ENCODE measurements at places on chromosomes 11 and 22.
A peak's percentile ranks its signal among the peaks of the same experiment; 100 is the strongest.

DNA sequence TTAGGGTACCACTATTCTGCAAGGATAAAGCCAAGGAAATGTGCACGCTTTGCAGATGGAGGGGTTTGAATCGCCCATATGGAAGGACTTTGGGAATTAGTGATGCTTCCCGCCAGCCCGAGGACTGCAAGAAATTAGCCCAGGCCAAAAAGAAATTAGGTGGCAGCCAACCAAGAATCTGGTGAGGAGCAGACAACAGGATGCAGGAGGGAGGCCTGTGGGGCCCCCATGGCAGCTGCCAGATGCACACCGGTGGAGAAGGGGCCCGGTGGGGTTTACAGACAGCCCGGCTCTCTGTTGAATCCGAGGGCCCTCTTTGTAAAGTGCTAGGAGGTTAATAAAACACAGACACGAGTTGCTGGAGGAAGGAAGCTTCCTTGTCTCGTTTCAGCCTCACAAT lies 73.5 kb downstream of the TIMP3 start:
- no peak overlapping the region for H3K27ac ChIP-seq
- no peaks in the 10 kb centered on the region for H3K4me1 ChIP-seq
- H3K4me3 ChIP-seq: no peak overlapping the region

DNA sequence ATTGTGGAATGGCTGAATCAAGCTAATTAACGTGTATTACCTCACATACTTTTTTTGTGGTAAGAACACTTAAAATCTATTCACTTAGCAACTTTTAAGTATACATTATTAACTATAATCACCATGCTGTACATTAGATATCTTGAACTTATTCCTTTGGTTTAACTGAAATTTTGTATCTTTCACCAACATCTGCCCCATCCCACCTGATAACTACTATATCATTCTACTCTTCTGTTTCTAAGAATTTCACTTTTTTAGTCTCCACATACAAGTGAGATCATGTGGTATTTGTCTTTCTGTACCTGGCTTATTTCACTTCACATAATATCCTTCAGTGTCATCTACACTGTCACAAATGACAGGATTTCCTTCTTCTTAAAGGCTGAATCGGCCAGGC lies 17.1 kb upstream of the VWA5A start:
- H3K4me3 ChIP-seq: no peak overlapping the region
- no peak overlapping the region for H3K27ac ChIP-seq
- no peaks in the 10 kb centered on the region for H3K36me3 ChIP-seq
- no peaks in the 10 kb centered on the region for H3K4me1 ChIP-seq

- H3K4me1 ChIP-seq: peaks cover 35% of the 10 kb centered on the region
- peak overlapping the region; percentile 77 for H3K4me3 ChIP-seq
- H3K27ac ChIP-seq: peak overlapping the region; percentile 79
- H3K36me3 ChIP-seq: peaks cover 17% of the 10 kb centered on the region
Observed at GRCh38 chr22:50548040-50548920, 2.6 kb downstream of the KLHDC7B start.

DNA sequence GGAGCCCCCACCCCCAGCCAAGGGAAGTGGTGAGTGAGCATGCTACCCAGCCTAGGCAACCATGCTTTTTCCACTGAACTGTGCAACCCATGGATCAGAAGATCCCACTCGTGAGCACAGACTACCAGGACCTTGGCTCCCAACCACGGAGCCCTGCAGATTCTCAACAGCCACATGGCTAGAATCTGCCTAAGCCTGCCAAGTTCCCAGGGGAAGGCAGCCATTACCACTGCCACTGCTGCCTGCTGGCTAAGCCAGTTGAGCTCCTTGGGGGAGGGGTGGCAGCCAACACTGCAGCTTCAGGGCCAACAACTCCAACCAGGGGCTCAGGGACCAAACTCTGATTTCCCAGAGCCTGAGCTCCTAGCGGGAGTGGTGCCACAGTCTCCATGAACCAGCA lies 195.8 kb downstream of the DLG2 start:
- no peaks in the 10 kb centered on the region for H3K27me3 ChIP-seq
- H3K36me3 ChIP-seq: no peaks in the 10 kb centered on the region
- H3K27ac ChIP-seq: no peak overlapping the region
- no peak for DNase-seq
- no peak overlapping the region for H3K4me3 ChIP-seq
- H3K4me1 ChIP-seq: no peaks in the 10 kb centered on the region

DNA sequence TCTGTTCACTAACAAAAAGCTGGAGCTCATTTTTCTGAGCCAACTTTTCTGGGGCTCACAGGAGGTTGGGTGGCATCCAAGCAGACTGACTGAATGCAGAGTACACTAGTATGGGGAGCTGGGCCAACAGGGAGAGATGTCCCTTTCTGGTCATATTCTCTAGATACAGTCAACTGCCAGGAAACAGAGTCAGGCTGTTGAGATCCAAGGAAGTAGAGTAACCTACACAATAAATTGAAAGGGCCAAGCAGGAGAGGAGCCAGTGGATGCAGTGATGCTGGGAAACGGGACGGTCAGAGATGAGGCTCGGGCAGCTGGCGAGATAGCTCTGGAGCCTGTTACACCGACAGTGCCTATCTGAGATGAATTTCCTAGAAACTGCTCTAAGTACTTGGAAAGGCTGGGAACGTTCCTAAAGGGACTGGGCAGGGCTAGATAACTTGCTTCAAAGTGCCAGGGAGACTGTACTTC lies 71.1 kb downstream of the LARGE2 start:
- H3K27me3 ChIP-seq: no peaks in the 10 kb centered on the region
- peaks cover 1% of the 10 kb centered on the region for H3K36me3 ChIP-seq
- peaks cover 15% of the 10 kb centered on the region for H3K4me1 ChIP-seq
- DNase-seq: no peak
- no peak overlapping the region for H3K27ac ChIP-seq
- H3K4me3 ChIP-seq: no peak overlapping the region

DNA sequence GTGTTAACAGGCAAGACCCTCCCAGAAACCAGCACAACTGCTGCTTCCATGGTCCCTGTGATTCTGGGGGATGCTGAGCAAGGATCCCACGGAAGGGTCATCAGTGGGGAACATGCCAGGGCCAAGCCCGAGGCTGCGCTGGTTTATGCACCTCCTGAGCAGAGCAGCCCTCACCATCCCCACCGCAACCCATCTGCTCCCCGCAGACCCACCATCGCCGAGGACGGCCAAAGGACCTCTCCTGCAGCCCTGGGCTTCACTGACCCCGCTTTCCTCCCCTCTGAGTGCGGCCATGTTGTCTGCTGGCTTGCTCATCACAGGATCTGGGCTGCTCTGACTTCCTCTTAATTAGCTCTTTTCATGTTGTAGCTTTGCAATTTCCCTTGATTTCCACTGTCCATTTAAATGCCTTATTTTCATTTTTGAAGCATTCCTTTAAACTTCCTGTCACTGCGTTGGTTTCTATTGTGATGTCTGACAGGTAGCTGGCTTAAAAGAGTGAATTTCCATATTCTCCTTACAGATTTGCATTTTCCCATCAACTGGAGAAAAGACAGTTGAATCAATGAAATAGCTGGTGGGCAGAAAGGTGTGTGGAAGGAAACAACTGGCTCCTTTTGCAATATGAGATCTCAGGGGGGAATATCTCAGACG lies 14.9 kb downstream of the TP53AIP1 start:
- DNase-seq: no peak
- H3K36me3 ChIP-seq: peaks cover 3% of the 10 kb centered on the region
- no peak overlapping the region for H3K27ac ChIP-seq
- H3K4me3 ChIP-seq: no peak overlapping the region

GRCh38 chr11:68039526-68040086 lies 781 bp downstream of the TCIRG1 start:
- peaks cover 22% of the 10 kb centered on the region for H3K36me3 ChIP-seq
- H3K27me3 ChIP-seq: no peaks in the 10 kb centered on the region
- no peak for DNase-seq
- H3K27ac ChIP-seq: peak overlapping the region; percentile 98

- H3K27ac ChIP-seq: no peak overlapping the region
- H3K36me3 ChIP-seq: no peaks in the 10 kb centered on the region
- no peaks in the 10 kb centered on the region for H3K4me1 ChIP-seq
Observed at GRCh38 chr22:44773082-44773481, 20.7 kb downstream of the ARHGAP8 start.

GRCh38 chr22:39212721-39213376 lies 31.9 kb downstream of the PDGFB start:
- no peak overlapping the region for H3K4me3 ChIP-seq
- H3K27ac ChIP-seq: no peak overlapping the region
- no peak for DNase-seq
- H3K36me3 ChIP-seq: no peaks in the 10 kb centered on the region

GRCh38 chr11:69293819-69294505 lies at the start of gene MYEOV:
Gene MYEOV, plus strand, starts transcription at chr11:69294155. Its CDS starts 1,200 bp downstream, at chr11:69295355.
- H3K4me3 ChIP-seq: no peak within 1 kb of the TSS
- no peak for DNase-seq
- H3K4me1 ChIP-seq: peaks cover 34% of the 10 kb centered on the region
- no peak within 1 kb of the TSS for H3K27ac ChIP-seq
- H3K27me3 ChIP-seq: no peaks in the 10 kb centered on the region
- peaks cover 21% of the 10 kb centered on the region for H3K36me3 ChIP-seq

GRCh38 chr11:126355926-126356897 lies 726 bp downstream of the ST3GAL4 start:
- H3K4me3 ChIP-seq: peak overlapping the region; percentile 75
- peaks cover 23% of the 10 kb centered on the region for H3K4me1 ChIP-seq
- no peak for DNase-seq
- H3K27ac ChIP-seq: no peak overlapping the region
- H3K36me3 ChIP-seq: peaks cover 7% of the 10 kb centered on the region
- H3K27me3 ChIP-seq: no peaks in the 10 kb centered on the region

- H3K4me3 ChIP-seq: no peak overlapping the region
- no peak for DNase-seq
- peaks cover 28% of the 10 kb centered on the region for H3K27me3 ChIP-seq
Observed at GRCh38 chr22:37741312-37741795, 44.5 kb downstream of the TRIOBP start.

DNA sequence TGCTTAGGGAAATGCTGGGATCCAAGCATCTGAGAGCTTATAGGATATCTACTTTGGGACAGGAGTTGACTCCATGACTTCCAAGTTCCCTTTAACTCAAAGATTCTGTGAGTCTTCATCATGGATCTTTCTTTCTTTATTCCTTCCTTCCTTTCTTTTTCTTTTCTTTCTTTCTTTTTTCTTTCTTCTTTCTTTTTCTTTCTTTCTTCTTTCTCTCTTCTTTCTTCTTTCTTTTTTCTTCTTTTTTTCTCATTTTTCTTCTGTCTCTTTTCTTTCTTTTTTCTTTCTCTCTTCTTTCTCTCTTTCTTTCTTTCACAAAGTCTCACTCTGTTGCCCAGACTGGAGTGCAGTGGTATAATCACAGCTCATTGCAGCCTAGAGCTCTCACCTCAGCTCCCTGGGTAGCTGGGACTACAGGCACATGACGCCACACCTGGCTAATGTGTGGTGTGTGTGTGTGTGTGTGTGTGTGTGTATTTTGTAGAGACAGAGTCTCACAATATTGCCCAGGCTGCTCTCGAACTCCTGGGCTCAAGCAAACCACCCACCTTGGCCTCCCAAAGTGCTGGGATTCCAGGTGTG lies 5.4 kb upstream of the MICAL3 start:
- DNase-seq: no peak
- no peak overlapping the region for H3K27ac ChIP-seq
- H3K4me1 ChIP-seq: peaks cover 3% of the 10 kb centered on the region
- H3K36me3 ChIP-seq: no peaks in the 10 kb centered on the region
- H3K27me3 ChIP-seq: peaks cover 62% of the 10 kb centered on the region

DNA sequence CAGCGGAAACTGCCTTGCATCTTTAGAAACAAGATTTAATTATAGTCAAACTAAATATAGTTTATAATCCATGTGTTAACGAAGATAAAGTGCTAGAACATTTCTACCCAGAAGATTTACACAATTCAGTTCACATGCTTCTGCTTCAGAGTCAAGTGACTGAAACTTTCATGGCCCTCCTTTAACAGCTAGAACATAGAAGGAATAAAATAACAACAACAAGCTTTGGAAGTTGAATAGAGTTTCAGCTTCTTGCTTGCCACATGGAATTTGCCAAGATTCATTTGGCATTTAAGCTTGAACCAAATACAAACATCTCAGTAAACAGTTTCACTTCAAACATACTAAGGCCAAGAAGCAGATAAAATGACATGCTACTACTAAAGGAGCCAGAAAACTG lies 676.3 kb upstream of the ANO3 start:
- H3K27me3 ChIP-seq: no peaks in the 10 kb centered on the region
- H3K4me3 ChIP-seq: no peak overlapping the region
- no peak overlapping the region for H3K27ac ChIP-seq
- H3K4me1 ChIP-seq: no peaks in the 10 kb centered on the region
- H3K36me3 ChIP-seq: peaks cover 3% of the 10 kb centered on the region

DNA sequence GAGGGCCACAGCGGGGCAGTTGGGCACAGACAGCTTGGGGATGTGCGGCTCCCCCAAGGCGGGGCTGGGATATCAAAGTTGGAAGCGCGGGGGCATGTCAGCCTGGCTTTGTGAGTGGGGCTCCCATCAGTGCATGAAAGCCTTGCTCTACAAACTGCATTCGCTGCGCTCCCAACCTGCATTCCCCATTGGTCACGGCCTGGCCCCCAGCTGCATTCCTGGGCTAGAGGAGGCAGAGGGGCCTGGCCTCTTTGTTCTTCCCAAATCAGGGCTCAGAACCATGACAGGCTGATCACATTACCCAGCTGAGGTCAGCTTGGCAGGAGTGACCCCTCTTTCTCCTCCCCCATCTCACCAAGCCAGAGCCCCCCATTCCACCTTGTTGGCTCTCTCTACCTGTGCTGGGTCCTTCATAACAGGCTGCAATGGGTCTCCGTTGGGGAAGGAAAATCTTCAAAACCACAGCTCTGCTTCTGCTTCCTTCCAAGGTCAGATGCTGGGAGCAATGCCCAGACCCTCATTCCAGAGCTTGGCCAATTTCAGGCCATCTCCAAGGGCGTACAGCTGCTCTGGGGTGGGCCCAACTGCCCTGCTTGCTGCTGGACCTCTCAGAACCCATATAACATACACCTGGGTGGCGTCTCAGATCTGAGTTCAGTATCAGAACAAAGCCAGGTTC lies 38.7 kb upstream of the CDON start:
- H3K27ac ChIP-seq: no peak overlapping the region
- H3K27me3 ChIP-seq: peaks cover 61% of the 10 kb centered on the region
- H3K36me3 ChIP-seq: no peaks in the 10 kb centered on the region
- H3K4me1 ChIP-seq: no peaks in the 10 kb centered on the region

- no peaks in the 10 kb centered on the region for H3K36me3 ChIP-seq
- H3K27ac ChIP-seq: no peak overlapping the region
- no peak overlapping the region for H3K4me3 ChIP-seq
- no peak for DNase-seq
- H3K27me3 ChIP-seq: no peaks in the 10 kb centered on the region
Observed at GRCh38 chr11:31106968-31107576, 262.5 kb downstream of the DCDC1 start.

DNA sequence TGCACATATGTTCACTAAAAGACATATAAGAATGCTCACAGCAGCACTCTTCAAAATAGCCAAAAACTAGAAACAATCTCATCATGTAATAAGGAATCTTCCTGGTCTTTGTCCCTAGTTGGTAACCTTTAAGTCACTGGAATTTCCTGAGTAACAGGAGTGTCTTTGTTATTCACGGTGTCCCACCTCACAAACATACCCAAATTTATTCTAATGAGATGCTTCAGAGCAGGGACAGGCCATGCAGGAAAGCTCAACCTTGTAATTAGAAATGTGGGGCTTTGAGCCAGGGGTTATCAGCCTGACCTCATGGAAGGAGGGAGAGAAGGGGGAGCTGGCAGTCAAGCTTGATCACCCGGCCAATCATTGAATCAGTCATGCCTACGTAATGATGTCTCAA lies 40.3 kb upstream of the NFRKB start:
- no peaks in the 10 kb centered on the region for H3K4me1 ChIP-seq
- H3K4me3 ChIP-seq: no peak overlapping the region
- peaks cover 6% of the 10 kb centered on the region for H3K36me3 ChIP-seq
